ENCODE measurements at places on chromosomes 2 and 18. TPM values are rescaled to one million over a fixed set of nuclear protein-coding genes. Genes with fewer than 3 reads are reported as not detected.

DNA sequence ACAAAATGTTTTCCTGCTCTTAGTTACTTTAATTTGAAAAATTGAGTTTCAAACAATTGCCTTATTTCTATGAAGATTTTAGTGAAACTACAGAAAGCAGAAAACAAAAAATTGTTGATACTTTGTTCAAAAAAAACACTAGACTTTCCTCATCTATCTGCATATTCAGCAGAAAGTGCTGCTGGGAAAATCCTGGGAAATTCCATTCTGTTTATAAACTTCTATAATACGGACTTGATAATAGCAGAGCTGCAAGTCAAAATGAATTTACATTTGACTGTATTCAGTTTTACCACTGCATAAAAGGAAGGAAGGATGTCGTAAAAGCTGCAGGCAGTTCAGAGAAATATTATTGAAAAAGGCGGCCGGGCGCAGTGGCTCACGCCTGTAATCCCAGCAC, 24.9 kb upstream of the ERICH2 start:
- H3K27ac ChIP-seq: no peak overlapping the region
- H3K4me3 ChIP-seq: no peak overlapping the region
- no peaks in the 10 kb centered on the region for H3K4me1 ChIP-seq
- no peaks in the 10 kb centered on the region for H3K36me3 ChIP-seq
- DNase-seq: no peak

The TMEM185B gene
- total RNA-seq: 39.3 TPM

DNA sequence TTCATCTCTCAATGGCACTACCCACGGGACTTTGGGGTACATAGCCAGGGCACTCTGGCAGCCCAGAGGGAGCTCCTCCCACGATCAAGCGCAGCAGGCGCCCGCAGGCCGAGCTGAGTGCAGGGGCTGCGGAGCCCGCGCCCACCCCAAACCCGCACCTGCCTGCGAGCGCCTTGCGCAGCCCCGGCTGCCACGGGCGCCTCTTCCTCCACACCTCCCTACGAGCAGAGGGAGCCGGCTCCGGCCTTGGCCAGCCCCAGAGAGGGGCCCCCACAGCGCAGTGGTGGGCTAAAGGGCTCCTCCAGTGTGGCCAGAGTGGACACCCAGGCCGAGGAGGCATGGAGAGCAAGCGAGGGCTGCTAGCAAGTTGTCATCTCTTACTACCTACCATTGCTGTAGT, 165.2 kb downstream of the UBE2E3 start:
- H3K27ac ChIP-seq: no peak overlapping the region
- DNase-seq: no peak
- H3K4me1 ChIP-seq: peaks cover 62% of the 10 kb centered on the region
- H3K4me3 ChIP-seq: no peak overlapping the region

The SFT2D3 gene
- total RNA-seq: 5.9 TPM

The TFPI gene
- 0.50 TPM for total RNA-seq

The SLC5A7 gene
- total RNA-seq: not detected

The TRIB2 gene
- 3.9 TPM for total RNA-seq

- no peak overlapping the region for H3K27ac ChIP-seq
- H3K27me3 ChIP-seq: peaks cover 4% of the 10 kb centered on the region
- no peak for DNase-seq
- no peak overlapping the region for H3K4me3 ChIP-seq
Observed at GRCh38 chr2:37629529-37629928, 41.9 kb downstream of the CDC42EP3 start.

DNA sequence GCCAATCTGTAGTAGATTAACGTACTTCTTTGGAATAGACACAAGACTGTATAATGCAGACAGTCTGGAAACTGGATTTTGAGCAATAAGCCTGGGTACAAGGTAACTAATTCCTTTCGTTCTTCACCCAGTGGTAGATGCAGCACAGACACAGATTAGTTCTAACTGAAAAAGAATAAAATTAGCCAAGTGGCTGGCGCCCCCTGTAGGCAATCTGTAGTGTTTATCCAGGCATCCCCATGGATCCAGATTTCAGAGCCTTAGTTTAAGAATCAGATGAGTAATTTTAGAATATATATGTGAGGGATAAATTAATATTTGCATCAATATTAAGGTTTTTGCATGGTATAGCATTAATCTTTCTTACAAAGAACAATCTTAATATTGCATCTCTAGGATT, 563.9 kb downstream of the DCC start:
- no peak for DNase-seq
- no peaks in the 10 kb centered on the region for H3K36me3 ChIP-seq
- no peaks in the 10 kb centered on the region for H3K4me1 ChIP-seq
- no peak overlapping the region for H3K27ac ChIP-seq

- no peaks in the 10 kb centered on the region for H3K27me3 ChIP-seq
- no peak overlapping the region for H3K4me3 ChIP-seq
- H3K36me3 ChIP-seq: no peaks in the 10 kb centered on the region
- no peak for DNase-seq
- no peak overlapping the region for H3K27ac ChIP-seq
- no peaks in the 10 kb centered on the region for H3K4me1 ChIP-seq
Observed at GRCh38 chr2:52035391-52035790, 1003.5 kb upstream of the NRXN1 start.

The RGPD5 gene
- 25.9 TPM for total RNA-seq

The MYO3B gene
- total RNA-seq: 13.7 TPM

DNA sequence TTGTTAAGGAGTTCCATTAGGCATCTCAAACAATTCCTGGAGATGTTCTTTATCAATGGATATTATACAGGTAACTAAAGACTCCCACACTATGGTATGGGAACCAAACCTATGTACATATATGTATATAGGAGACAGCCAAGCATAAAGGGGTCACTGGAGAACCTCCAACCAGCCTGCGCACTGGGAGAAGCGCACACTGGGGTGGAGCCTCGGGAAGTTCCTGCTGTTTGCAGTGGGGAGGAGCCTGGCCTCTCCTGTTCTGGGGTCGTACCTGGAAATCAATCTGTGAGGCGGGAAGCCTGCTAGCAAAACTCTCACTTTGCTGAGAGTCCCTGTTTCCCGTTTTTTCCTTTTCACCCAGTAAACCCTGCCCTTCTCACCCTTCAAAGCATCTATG, 83.1 kb upstream of the CREB1 start:
- no peak overlapping the region for H3K27ac ChIP-seq
- peaks cover 2% of the 10 kb centered on the region for H3K4me1 ChIP-seq
- no peaks in the 10 kb centered on the region for H3K36me3 ChIP-seq
- no peak overlapping the region for H3K4me3 ChIP-seq
- DNase-seq: no peak

The TUBB8B gene
- total RNA-seq: not detected

DNA sequence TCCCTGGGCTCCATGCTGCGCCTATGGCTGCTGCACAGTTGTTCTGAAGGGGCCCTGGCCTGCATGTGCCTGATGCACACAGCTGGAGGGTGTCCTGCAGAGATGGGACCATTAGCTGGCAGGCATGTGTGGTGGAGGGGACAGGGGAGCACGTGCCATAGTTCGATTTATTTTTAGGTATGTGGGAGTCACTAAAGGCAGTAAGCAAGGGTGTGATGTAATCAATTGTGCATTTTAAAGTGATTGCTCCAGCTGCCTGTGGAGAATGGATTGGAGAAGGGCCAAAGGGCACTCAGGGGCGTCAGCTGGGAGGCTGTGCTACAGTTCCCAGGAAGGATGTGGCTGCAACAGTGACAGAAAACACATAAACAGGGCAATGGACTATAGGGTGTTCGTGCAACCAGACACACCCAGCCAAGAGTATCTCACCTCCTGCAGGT, 205.1 kb downstream of the ARL4C start:
- peaks cover 85% of the 10 kb centered on the region for H3K4me1 ChIP-seq
- peak overlapping the region; percentile 99 for H3K27ac ChIP-seq
- no peaks in the 10 kb centered on the region for H3K27me3 ChIP-seq
- peak; percentile 66 for DNase-seq
- no peaks in the 10 kb centered on the region for H3K36me3 ChIP-seq

DNA sequence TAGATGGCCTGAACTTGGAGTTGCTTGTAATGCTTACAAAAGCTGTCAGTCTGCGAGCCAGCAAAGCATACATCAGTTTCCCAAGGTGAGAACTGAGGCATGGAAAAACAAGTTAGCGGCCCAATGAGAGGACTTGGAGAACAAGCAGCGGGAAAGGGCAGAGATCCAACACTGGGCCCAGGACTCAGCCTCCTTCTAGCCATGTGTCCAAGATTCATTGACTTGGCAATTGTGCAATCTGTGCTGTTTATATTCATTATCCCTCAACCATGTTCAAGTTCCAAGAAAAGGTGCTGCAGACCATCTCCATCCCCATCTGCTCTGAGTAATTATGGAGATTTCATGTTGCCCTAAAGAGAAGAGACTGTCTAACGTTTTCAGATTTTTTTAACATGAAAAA, 187.4 kb downstream of the ALK start:
- H3K4me3 ChIP-seq: no peak overlapping the region
- H3K4me1 ChIP-seq: no peaks in the 10 kb centered on the region
- no peaks in the 10 kb centered on the region for H3K36me3 ChIP-seq
- H3K27me3 ChIP-seq: peaks cover 4% of the 10 kb centered on the region
- no peak for DNase-seq
- H3K27ac ChIP-seq: no peak overlapping the region

The TMEM169 gene
- 1.3 TPM for total RNA-seq

The ERICH2 gene
- not detected for total RNA-seq

The KLHL30 gene
- not detected for total RNA-seq

The CAPN14 gene
- 0.18 TPM for total RNA-seq

The ACKR3 gene
- total RNA-seq: 1.8 TPM

- no peak overlapping the region for H3K27ac ChIP-seq
- no peak overlapping the region for H3K4me3 ChIP-seq
- H3K36me3 ChIP-seq: no peaks in the 10 kb centered on the region
- peaks cover 6% of the 10 kb centered on the region for H3K27me3 ChIP-seq
- H3K4me1 ChIP-seq: no peaks in the 10 kb centered on the region
- no peak for DNase-seq
Observed at GRCh38 chr2:160033732-160034392, 28.6 kb downstream of the PLA2R1 start.

The GATA6 gene
- total RNA-seq: not detected

DNA sequence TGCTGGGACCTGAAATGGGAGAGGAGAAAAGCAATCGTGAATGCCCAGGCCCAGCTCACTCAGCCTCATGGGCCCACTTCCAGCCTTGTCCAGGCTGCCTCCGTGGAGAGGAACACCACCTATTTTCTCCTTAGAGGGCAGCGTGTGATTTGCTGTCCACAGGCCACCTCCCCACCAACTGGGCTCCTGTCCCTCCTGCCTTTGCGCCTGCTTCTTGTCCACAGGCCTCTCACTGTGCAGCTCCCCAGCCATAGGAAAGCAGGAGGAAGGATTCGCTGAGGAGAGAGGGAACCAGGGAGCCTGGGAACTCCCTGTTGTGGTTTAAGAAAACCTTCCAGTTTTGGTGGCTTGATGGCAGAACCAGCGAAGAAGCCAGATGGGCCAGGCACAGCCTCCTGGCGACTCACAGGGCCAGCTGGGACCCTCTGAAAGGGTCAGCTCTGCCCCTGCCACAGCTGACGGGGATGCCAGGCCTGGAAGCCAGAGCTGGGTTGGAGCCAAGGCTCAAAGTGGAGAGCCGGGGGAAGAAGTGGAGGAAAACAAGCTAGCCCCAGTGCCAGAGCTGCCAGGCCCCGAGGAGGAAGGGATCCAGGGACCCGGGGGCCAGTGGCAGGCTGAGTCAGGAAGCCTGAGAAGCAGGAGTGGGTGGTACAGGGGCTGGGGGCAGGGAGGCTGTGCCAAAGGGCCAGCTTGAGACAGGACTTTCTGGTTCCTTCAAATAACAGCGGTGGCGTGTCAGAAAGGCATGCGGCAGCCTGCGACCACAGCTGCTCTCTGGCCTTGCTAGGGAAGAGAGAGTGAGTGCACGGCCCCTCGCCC, 9.9 kb downstream of the TMBIM1 start:
- peak overlapping the region; percentile 55 for H3K27ac ChIP-seq
- no peak overlapping the region for H3K4me3 ChIP-seq
- no peaks in the 10 kb centered on the region for H3K27me3 ChIP-seq
- H3K4me1 ChIP-seq: peaks cover 35% of the 10 kb centered on the region
- no peak for DNase-seq

GRCh38 chr2:35415282-35415681, 940.3 kb upstream of the CRIM1 start:
- H3K36me3 ChIP-seq: no peaks in the 10 kb centered on the region
- no peaks in the 10 kb centered on the region for H3K27me3 ChIP-seq
- H3K4me3 ChIP-seq: no peak overlapping the region
- DNase-seq: no peak
- no peaks in the 10 kb centered on the region for H3K4me1 ChIP-seq
- H3K27ac ChIP-seq: no peak overlapping the region

DNA sequence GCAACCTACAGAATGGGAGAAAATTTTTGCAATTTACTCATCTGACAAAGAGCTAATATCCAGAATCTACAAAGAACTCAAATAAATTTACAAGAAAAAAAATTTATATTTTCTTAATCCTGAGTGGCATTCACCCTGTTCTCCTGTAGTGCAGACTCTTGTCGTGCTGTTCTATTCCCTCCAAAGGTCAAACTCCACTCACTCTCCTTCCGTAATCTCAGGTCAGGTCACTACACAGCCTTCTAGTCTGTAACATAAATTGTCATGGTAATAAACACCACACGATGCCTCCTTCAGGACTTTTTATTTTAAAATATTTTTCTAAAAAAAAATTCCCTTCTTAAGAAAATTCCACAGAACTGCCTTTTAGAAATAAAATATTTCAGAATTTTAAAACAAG, 417.9 kb upstream of the GCFC2 start:
- H3K27me3 ChIP-seq: no peaks in the 10 kb centered on the region
- no peaks in the 10 kb centered on the region for H3K4me1 ChIP-seq
- DNase-seq: no peak

The ADAM17 gene
- 23.3 TPM for total RNA-seq

DNA sequence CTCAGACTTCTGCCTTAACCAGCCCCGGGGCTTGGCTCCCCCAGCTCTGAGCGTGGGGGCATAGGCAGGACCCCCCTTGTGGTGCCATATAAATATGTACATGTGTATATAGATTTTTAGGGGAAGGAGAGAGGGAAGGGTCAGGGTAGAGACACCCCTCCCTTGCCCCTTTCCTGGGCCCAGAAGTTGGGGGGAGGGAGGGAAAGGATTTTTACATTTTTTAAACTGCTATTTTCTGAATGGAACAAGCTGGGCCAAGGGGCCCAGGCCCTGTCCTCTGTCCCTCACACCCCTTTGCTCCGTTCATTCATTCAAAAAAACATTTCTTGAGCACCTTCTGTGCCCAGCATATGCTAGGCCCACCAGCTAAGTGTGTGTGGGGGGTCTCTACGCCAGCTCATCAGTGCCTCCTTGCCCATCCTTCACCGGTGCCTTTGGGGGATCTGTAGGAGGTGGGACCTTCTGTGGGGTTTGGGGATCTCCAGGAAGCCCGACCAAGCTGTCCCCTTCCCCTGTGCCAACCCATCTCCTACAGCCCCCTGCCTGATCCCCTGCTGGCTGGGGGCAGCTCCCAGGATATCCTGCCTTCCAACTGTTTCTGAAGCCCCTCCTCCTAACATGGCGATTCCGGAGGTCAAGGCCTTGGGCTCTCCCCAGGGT, 5.5 kb downstream of the CTDSP1 start:
- peak overlapping the region; percentile 78 for H3K27ac ChIP-seq
- H3K4me3 ChIP-seq: peak overlapping the region; percentile 76
- no peaks in the 10 kb centered on the region for H3K27me3 ChIP-seq
- DNase-seq: no peak

- peak overlapping the region; percentile 7 for H3K4me3 ChIP-seq
- peaks cover 40% of the 10 kb centered on the region for H3K4me1 ChIP-seq
- DNase-seq: peak; percentile 44
- peaks cover 14% of the 10 kb centered on the region for H3K36me3 ChIP-seq
- peaks cover 6% of the 10 kb centered on the region for H3K27me3 ChIP-seq
- H3K27ac ChIP-seq: peak overlapping the region; percentile 72
Observed at GRCh38 chr2:106085181-106085940, 108.7 kb downstream of the UXS1 start.

The COL4A3 gene
- not detected for total RNA-seq

Measured in activated T-helper 2 cell treated with anti-CD3 and anti-CD28 coated beads, Interferon-gamma antibody, Interleukin-2, Interleukin-4, amounts not matched to agents 10 μg/mL and 5 μg/mL and 100 μg/mL, durations not matched to agents 14 hours and 24 hours and 36 hours (primary cell).